ENCODE measurements at places on chromosomes 11 and 22.

DNA sequence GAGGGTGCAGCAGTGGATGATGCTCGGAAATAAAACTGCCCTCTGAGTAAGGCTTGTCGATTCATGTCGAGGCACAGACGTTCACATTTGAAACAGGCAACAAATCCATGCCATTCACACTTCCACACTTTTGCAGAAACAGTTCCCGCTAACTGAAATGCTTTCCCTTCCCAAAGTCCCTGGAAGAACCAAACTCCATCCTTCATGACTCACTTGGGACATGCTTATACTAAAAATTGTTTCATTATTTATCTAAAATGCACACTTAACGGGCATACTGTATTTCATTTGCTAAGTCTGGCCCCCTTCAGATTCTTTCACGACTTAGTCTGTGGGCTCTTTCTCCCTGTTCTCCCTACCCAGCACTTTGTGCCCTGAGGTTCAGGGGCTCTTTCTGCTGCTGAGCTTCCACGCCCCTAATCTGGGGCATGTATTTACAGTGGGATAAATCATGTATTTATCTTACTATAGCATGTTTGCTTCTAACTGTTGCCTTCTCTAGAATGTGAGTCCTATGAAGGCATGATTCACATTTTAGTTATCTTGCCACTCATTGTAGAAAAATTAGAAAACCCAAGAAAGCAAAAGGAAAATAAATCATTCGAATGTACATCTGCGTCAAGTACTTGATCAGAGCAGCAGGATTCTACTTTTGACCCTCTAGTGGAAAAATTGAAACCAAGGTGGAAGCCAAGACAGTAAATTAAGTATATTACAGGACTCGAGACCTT, 12.5 kb downstream of the SCGB1A1 start:
- DNase-seq = no peak

GRCh38 chr11:66523611-66524010, 13.2 kb downstream of the BBS1 start:
- DNase-seq = no peak

DNA sequence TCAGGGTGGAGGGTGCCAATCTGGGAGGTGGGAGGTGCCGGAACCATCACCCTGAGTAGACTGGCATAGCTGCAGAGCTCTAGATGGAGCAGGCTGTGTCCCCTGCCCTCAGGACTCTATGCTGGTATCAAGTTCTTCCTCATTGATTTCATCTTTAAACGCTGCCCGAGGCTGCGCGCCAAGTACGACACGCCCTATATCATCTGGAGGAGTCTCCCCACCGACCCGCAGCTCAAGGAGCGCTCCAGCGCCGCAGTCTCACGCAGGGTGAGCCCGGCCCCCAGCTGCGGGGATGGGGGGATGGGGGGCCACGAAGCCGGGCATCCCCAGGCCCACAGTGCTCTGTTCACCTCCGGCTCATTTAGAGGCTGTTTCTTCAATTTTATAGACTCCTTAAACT, 52.5 kb downstream of the GRAMD4 start:
- DNase-seq = no peak

DNA sequence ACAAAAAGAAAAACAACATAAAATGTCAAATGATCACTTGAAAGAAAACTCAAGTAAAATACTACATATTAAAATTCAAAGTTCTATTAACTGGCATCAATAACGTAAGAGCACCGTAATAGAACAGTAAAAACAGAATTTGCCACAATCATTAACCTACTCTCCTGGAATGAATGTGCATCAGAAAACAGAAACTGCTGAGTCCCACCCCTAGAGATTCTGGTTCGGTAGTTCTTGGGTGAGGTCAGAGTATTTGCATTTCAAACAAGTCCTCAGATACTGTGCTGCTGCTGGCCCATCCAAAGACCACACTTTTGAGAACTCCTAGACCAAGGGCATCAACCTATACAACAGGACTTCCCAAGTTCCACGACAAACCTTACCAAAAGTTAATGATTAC, 23.5 kb downstream of the PITPNB start:
- no peak for DNase-seq

- DNase-seq = no peak
Measured at GRCh38 chr11:132238331-132238866, 868.0 kb downstream of the NTM start.

GRCh38 chr22:32665676-32666075, 135.8 kb upstream of the TIMP3 start:
- DNase-seq = no peak

GRCh38 chr11:46492532-46492931, 101.0 kb upstream of the CHRM4 start:
- DNase-seq = no peak

- no peak for DNase-seq
Measured at GRCh38 chr11:28520291-28520690, 412.1 kb downstream of the METTL15 start.

DNA sequence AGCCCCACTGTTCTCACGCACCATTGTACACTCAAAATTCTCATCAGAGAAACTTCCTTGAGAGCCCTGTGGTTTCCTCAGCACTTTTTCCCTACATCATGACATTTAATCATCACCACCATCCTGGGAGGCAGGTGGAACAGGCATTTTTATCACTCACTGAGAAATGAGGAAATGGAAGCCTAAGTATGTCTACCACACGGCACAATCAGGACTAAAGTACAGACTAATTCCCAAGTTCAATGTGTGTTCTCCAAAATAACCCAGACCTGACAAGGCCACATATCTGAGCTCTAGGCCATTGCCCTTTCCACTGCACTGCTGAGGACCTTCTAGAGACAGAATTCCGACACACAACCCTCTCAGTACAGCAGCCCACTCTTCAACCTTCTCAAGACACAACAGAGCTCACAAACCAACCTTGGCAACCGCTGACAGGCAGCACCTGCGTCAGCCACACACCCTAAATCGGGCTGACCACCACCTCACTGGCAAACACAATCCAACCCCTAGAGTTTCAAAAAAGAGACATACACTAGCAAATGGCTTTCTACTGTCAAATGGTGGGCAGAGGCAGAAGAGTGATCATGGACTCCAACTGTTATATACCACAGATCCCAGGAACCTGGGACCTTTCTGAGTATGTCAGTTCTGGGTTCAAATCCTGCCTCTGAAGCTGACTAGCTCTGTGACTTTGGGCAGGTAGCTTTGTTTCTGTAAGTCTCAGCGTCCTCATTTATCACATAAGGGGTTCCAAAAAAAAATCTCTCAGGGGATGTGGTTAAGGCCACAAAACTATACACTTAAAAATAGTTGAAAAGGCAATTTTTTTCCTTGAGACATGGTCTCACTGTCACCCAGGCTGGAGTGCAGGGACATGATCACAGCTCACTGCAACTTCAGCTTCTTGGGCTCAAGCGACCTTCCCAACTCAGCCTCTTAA, 16.3 kb downstream of the SMCO4 start:
- DNase-seq = no peak

DNA sequence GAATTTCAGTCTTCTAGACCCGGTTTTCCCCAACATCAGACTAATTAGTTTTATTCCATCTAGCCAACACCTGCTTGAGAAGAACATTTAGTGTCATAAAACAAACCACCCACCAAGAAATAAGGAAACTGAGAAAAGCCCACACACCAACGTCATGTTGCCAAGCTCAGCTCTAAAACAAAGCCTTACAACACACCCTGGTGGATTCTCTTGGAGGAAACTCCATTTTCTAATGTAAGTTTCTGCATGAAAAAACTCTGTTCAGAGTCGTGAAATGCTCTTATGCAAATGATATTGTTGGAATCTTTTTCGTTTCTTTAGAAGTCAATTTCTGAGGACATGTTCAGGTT, 105.0 kb upstream of the RAG2 start:
- DNase-seq = no peak

DNA sequence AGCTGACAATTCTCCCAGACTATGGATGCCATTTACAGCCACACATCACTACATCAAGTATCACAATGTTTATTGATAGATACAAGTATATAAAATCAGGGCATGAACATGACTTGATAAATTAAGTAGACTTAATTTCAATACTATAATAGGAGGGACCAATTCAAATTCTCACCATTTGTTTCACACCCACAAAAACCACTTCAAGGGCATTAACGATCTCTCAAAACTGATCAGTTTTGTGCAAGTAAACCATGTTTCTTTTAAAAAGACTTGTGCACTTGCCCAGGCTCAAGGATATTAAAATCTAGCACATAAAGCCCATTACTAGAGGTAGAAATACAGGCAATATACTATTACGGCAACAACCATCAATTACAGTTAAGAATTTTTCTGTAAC, 11.7 kb downstream of the EIF4G2 start:
- no peak for DNase-seq

DNA sequence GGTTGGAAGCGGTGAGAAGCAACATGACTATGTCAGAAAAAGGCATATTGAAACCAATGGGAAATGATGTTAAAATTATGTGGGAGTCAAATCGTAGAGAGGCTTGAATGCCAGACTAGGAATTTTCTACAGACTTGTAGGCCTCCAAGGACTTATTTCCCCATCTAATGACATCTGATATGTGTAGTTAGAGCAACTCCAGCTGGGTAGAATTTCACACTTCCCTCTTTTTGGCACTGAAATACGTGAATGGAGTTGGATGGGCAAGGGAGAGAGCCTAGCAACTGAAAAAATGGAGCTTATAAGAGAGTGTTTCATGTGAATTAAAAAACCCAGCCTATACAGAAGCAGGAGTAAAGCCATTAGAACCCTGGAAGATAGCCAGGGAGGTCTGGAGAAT, 304.2 kb downstream of the INSC start:
- DNase-seq = no peak

DNA sequence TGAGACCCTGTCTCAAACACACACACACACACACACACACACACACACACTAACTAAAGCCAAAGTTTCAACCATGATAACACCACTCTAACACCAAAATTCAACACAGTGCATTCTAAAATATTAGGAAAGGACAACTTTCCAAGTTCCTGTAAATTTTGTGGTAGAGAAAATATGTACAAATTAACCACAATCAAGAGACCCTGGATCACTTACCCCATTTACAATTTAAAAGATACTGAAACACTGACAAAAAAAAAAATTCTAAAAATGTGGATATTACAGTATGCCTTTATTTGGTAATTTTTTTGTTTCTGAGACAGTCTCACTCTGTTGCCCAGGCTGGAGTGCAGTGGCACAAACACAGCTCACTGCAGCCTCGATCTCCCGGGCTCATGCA, 9.7 kb downstream of the MRTFA start:
- DNase-seq = no peak

GRCh38 chr11:66317723-66318599, 1.1 kb upstream of the CD248 start:
- no peak for DNase-seq

GRCh38 chr11:18010977-18011586, 1.8 kb downstream of the SERGEF start:
- no peak for DNase-seq

GRCh38 chr11:64027651-64028397, 7.9 kb upstream of the FLRT1 start:
- DNase-seq = no peak

- DNase-seq = no peak
Measured at GRCh38 chr11:117315285-117316196, 515 bp downstream of the BACE1 start.

DNA sequence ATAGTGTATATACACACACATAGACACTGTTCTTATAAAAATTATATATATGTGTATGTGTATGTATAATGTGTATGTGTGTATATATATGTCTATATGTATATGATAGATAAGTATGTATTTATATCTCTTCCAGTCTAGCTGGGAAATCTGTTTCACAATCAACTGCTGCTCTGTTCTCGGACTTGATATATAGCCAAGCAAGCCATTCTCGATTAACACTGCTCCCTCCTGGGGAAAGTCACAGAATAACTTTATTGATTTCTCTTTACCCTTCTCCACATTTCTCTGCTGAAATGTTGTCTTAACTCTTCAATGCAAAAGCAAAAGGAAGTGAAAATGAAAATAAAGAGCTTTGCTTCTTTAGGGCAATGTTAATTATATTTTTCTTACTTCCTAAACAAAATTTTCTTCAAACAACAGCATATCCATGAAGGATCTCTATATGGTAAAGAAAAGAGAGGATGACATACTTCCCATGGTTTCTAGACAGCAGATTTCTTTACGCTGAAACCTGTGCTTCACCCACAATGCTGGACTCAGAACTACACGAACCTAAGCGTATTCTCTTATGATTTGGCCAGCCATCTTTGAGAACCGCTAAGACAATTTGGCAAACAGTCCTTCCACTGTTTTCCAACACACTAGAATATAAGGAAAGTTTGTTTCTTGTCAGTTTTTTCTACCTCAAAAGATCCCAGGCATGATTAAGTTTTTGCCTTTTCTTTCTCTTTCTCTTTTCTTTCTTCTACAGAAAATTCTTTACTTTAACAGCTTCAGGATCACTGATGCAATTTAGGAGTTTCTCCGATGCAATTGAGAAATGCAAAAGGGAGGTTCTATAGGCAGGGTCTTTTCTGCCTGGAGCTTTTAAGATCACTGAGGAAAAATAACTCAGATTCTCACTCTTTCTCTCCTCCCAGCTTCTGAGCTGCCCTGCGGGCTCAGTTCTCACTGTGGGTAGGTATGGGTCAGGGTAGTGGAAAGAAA, 1.9 kb downstream of the BLID start:
- DNase-seq = no peak

- no peak for DNase-seq
Measured at GRCh38 chr11:112247201-112247600, 13.5 kb downstream of the PLET1 start.

DNA sequence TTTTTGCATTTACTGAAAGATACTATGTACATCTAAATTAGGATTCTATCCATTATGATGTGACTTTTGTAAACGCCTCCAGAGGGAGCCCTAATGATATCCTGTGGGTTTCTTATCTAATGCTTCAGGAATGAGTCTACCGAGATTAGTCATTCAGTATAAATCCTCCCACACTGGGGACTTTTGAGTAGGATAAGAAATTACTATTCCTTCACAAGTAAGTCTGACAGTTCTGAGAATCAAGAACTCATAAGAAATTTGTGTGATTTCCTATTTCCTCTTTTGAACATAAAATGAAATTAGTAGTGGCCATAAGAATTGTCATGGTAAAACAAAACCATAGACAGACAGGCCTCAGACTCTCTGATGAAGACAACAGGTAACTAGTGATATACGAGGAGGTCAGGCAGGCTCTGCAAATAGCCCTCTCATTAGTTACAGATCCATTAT, 10.0 kb upstream of the OR5M1 start:
- no peak for DNase-seq

DNA sequence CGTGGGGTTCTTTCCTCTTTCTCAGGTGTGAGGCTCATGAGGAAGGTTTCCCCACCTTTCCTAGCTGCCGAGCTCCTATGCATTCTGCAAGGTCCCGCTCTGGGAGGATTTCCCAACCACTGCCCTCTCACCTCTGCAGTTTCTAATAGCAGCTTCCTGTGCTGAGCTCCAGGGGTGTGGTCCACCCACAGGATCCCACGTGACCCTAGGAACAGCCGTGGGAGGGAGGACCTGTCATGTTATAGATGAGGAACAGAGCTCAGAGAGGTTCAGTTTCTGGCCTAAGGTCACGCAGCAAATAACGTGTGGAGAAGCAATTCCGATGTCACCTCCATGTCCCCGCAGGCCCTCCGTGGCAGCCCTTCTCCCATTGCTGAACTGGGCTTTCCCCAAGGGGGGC, 38.5 kb downstream of the FLRT1 start:
- DNase-seq = no peak

Measured in stimulated activated CD4-positive, alpha-beta T cell treated with anti-CD3 and anti-CD28 coated beads, Interleukin-15, amount 100 ng/mL, for 48 hours (primary cell).